Upper lobe of left lung (tissue), 6 donors: ENCODE measurements at places on chromosomes 5 and 9. TPM values are rescaled to one million over a fixed set of nuclear protein-coding genes. Genes with fewer than 3 reads are reported as not detected.

- H3K4me3 ChIP-seq: no peak overlapping the region
- DNase-seq: peak; percentile 45
- no peak overlapping the region for H3K27ac ChIP-seq
- H3K4me1 ChIP-seq: no peaks in the 10 kb centered on the region
- H3K36me3 ChIP-seq: no peaks in the 10 kb centered on the region
Observed at GRCh38 chr9:93682155-93682968, 106.0 kb downstream of the PHF2 start.

GRCh38 chr5:10615693-10616092 is 51.8 kb downstream of the ANKRD33B start:
- no peaks in the 10 kb centered on the region for H3K36me3 ChIP-seq
- H3K4me3 ChIP-seq: no peak overlapping the region
- H3K27ac ChIP-seq: no peak overlapping the region
- no peaks in the 10 kb centered on the region for H3K27me3 ChIP-seq
- no peaks in the 10 kb centered on the region for H3K4me1 ChIP-seq
- DNase-seq: no peak

GRCh38 chr5:76451031-76451701 is 48.1 kb downstream of the IQGAP2 start:
- peaks cover 9% of the 10 kb centered on the region for H3K4me1 ChIP-seq
- no peaks in the 10 kb centered on the region for H3K36me3 ChIP-seq
- H3K27me3 ChIP-seq: no peaks in the 10 kb centered on the region
- no peak for DNase-seq

GRCh38 chr5:61274511-61274911 is 57.5 kb upstream of the ZSWIM6 start:
- H3K27me3 ChIP-seq: no peaks in the 10 kb centered on the region
- H3K36me3 ChIP-seq: no peaks in the 10 kb centered on the region

The TEK gene
- total RNA-seq: 24.6 TPM
